ENCODE measurements at places on chromosomes 16 and 17.

- no peak for DNase-seq
Measured at GRCh38 chr17:18094409-18094807, 6.7 kb downstream of the DRG2 start.

- peak; percentile 9 for DNase-seq
Measured at GRCh38 chr17:31541559-31541958, 150.1 kb downstream of the RAB11FIP4 start.

DNA sequence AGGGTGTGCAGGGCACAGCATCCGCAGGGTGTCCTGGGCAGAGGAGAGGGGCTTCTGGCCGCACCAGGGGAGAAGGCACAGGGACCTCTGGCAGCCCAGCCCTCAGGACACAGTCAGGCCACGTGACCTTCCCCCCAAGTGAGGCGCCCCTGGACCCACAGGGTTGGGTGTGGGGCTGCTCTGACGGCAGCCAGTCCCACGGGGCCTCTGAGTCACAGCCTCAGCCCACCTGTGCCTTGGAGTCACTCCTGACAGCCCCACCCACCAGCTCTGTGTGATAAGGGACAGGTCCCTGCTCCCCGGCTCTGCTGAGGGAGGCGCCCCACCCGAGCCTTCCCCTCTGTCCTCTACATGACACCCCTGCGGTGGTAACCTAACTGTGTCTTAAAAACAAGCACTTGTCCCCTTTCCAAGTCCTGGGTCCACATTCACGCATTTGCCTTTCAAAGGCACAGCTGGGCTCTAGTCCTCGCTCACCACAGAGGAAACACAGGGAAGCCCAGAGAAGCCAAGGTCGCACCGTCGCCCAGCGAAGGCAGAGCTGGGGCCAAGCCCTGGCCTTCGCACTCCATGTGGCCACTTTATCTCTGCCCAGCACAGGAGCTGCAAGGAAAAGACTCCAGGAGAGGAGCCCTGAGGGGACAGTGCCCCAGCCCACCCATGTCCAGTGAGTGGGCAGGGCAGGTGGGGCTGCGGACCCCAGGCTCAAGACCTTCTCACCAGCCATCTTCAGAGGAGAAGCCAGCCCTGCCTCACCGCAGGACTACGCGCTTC, 5.1 kb upstream of the NPTX1 start:
- DNase-seq, result no peak

GRCh38 chr17:45437465-45438283, 5.0 kb upstream of the ARHGAP27 start:
- no peak for DNase-seq

GRCh38 chr17:36727577-36727976, 126.2 kb downstream of the MRM1 start:
- no peak for DNase-seq

- no peak for DNase-seq
Measured at GRCh38 chr16:87958632-87959031, 7.4 kb downstream of the BANP start.

GRCh38 chr16:84953190-84953746, 58.1 kb downstream of the ZDHHC7 start:
- DNase-seq, result no peak

- DNase-seq, result peak; percentile 63
Measured at GRCh38 chr16:57899771-57900661, 70.9 kb downstream of the CNGB1 start.

- DNase-seq, result no peak
Measured at GRCh38 chr17:42210046-42210445, 15.8 kb upstream of the GHDC start.

DNA sequence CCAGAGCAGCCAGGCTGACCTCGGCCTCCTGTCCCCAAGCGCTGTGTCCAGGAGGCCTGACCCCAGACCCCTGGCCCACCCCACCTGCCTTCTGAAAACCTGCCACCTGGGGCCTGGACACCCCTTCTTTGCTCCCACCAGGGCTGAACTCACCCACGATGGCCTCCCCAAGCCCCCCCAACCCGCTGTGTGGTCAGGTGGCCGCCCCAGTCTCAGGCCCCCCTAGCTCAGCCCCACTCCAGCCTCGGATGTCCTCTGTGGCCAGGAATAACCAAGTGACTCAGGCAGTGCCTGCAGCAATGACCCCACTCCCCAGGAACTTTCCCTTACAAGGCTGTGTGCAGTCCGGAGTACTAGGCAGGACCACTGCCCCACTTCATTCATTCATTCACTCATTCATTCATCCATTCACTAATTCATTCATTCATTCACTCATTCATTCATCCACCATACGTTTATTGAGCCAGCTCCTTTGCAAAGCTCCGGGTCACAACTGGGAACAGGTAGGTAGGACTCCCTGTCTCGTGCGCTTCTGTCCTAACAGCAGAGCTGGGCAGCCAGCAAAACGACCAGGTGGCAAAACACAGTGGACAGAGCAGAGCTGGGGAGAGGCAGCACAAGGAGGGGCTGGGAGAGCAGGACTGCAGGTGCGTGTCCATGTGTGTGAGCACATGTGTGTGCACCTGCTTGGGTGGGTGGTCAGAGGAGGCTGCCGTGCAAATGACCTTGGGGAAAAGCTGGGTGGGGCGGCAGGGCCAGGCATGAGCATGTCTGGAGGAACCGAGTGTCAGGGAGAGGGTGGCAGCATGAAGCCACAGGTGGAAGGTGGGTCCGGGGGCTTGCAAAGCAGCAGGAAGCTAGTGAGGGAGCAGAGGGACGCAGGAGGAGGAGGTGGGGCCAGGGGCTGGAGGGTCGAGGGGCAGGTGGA, 75.8 kb upstream of the CBX4 start:
- DNase-seq, result no peak

DNA sequence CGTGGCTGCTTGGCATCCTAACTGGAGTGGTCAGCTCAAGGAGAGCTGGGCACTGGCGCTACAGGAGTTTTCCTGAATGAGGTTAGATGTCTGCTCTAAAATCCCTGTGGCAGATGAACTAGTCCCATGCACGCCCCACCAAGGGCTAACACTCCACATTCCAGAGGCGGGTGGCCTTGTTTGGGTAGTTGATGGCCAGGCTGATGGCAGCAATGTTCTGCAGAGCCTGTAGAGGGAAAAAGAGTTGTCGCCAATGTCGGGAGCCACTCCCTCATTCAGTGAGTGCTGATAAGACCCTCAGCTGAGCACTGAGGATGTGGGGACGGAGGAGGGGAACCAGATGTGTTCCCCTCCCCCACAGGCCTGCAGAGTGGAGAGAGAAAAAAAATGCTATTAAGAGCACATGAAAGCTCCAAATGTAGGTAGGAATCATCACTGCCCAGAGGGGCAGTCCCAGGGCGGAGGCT, 42.5 kb upstream of the ATP2A3 start:
- DNase-seq, result no peak

GRCh38 chr17:44409309-44410028, 20.0 kb upstream of the ITGA2B start:
- DNase-seq, result no peak

GRCh38 chr17:39816272-39816671, 47.8 kb downstream of the IKZF3 start:
- DNase-seq, result no peak

DNA sequence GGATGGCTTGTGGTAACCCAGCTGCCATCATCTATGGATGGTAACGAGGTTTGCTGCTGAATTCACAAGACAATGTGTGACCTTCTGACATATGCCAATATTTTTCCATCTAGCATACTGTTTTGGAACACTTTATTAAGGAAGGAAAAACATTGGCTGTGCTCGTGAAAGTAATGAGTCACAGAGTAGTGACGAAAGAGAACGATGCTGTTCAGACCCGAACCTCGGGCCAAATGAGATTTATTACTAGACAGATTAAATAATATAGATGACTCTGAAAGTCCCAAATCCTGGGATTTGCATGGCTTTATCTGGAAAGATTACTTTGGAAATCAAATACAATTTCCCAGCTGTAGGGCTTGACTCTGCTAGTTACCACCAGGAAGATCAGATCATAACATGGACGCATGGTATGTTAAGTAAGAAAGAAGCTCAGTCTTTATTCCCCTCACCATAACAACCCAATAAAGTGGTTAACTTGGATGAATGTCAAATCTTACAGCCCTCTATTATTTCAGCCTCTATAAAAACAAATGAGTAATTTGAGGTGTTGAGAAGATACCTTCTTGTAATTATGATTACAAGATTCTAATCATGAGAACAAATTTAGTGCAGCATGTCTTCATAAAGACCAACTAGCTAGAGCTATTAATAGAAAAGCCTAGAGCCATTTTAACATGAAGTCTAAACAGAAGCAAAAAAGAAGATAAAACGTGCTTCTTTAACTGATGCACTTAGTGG, 32.6 kb downstream of the ERN1 start:
- no peak for DNase-seq

GRCh38 chr16:87255866-87256265, 61.3 kb downstream of the C16orf95 start:
- no peak for DNase-seq

- DNase-seq, result no peak
Measured at GRCh38 chr17:39919087-39919683, 750 bp upstream of the GSDMB start.

DNA sequence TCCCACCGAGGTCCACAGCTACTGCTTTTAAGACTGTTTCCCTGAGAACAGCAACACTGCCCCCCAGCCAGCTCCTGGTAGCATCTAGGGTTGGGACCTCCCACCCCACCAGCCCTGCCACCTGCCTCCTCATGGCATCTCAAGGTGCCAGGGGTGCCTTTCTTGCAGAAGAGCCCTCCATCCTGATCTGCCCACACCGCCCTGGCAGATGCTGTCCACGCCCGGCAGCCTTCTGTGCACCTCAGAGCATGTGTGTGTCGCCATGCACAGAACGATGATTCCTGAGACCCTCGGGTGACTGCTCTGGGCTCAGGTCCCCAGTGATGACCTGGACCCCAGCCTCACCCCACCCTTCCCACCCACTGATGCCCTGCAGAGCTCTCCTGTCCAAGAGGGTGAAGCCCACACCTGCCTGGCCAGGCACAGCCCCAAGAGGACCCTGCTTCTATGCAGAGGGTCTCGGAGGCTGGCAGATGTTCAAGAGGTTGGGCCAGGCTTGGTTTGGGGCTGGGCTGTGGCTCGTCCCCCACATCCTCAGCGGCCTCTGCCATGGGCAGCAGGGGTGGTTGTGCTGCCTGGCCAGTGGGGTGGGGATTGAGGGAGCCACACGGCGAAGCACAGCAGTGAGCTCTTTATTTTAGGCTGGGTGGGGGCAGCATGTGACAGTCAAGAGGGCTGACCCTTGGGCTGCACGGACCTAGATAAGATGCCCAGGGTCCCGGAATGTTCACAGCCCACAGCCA, 5.2 kb upstream of the SPATA2L start:
- no peak for DNase-seq

- no peak for DNase-seq
Measured at GRCh38 chr16:79697562-79698112, 97.1 kb upstream of the MAF start.

DNA sequence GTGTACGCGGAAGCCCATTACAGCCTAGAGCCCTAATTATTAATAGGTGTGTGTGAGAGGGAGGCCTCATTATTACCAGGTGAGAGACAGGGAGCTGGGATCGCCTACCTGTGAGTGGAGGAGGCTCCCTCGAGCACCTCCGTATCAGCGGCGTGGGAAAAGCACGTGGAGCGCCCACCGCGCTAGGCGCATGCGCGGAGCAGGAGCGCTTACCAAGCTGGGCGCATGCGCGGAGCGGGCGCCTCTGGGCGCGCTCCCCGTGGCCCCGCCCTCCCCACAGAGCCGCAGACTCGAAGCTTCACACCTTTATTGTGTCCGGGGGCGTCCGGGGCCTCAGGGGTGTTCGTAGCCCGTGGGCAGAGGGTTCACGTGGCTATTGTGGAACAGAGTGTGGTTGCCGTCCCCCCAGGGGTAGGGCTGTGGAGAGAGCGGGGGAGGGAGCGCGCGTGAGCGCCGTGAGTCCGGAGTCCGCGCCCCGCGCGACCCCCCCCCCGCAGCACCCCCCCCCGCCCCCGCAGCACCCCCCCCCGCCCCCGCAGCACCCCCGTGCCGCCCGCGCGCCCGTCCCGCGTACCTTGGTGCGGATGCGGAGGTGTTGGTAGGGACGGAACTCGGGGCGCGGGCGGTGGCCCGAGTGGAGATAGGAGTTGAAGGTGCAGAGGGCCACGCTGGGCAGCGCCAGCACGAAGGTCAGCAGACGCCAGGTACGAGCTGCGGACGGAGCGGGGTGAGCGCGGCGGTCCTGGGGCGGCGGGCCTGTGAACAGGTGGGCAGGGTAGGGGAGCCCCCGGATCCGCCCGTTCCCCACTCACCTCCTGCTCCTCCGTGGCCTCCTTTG, 500 bp downstream of the COX6A2 start:
- peak; percentile 62 for DNase-seq

GRCh38 chr17:75517297-75517865, 1.1 kb downstream of the TSEN54 start:
- no peak for DNase-seq

DNA sequence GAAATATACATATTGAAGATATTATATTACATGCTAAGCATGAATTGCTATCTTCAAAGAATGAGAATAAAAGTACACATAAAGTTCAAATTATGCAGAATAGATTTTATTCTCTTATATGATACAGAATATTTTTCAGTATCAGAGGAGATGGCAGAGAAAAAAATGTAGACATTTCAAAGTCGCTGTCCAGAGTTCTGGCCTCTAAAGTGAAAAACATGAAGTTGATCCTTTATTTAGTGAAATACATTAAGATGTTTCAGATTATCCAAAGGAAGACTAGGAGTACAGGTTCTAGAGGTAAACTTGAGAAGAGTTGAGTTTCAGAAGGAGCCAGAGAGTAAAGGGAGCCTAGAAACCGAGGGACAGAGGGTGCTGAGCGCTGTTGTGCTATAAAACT, 303.6 kb downstream of the UTP18 start:
- DNase-seq, result no peak

- no peak for DNase-seq
Measured at GRCh38 chr17:70776441-70776840, 607.1 kb downstream of the KCNJ2 start.

GRCh38 chr17:51585514-51586104, 325.3 kb downstream of the UTP18 start:
- no peak for DNase-seq

- no peak for DNase-seq
Measured at GRCh38 chr17:4872786-4873185, 26.6 kb upstream of the C17orf107 start.

DNA sequence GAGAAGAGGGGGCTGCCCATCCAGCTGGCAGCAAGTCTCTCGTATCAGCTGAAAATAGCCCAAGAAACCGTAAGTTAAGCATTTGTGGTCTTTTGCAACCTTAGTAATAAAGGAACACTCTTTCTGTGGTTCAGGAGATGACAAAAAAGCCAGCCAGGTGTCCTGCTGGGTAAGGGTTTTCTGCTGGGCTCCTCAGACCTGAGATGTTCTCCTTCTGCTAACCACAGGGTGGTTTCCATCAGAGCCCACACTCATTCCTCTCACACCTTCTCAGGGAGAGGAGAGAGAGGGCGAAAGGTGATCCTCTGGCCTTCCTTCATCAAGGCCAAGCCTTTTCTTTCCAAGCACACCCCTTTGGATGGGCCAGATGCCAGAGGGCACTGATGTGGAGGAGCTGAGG, 70.7 kb downstream of the TEX14 start:
- DNase-seq, result no peak

DNA sequence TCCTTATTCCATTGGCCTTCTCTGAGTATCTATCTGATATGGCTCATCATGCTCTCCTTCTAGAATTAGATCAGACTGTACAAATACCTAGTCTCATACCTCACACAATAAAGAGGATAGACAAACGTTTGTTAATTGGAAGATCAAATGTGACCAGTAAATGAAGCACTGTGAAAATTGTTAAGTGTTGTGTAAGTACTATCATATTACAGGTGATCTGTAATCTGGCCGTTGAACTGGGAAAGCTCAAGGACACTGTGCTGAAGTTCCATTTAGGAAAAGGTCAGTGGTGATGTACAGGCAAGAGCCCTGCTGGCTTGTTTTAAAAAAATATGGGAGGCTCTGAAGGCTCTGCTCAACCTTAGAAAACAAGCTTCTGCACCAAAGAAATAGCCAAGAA, 38.5 kb upstream of the CORO6 start:
- no peak for DNase-seq

- no peak for DNase-seq
Measured at GRCh38 chr17:80008383-80008840, 27.3 kb downstream of the TBC1D16 start.
